ENCODE measurements at places on chromosomes 13 and 19. TPM values are rescaled to one million over a fixed set of nuclear protein-coding genes. Genes with fewer than 3 reads are reported as not detected.

DNA sequence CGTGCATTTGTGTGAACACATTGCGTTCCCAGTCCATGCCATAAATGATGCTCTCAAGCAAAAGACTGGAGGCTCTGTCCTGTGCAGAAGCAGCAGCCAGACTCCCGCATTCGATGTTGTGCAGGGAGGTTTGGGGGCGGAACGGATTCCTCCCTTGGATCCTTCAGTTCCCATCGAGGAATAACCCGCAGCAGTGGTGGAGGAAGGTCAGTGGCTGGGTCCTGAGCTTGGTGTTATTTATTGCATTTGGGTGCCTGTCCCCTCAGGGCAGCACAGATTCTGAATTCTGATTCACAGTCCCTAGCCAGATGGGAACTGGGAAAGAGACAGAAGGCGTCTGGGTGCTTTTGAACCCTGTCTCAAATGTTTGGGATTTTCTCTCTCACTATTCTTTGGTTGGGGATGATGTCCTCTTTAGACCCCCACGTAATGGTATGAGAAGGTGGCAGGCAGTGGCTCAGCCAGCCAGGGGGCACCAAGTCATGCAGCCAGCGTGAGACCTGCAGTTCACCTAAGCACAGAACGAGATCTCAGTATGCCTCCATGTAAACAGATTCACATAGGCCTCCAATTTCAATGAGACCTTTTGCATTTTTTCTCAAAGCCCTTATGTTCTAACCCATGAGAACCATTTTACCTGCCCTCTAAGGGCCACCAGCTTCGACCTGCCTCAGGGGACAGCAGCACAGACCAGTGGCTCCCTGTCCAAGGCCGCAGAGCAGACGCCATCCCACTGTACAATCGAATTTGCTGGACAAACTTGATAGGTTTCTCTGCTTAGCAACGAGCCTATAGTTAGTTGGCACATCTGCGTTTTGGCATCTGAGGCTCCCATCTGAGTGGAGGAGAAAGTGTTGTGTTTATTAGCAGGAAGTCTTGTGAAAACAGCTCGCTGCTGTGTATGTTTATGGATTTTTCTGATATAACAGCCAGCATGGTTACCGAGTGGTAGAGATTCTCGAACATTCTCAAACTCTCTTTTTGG is 17.8 kb downstream of the KCTD15 start:
- DNase-seq = no peak

DNA sequence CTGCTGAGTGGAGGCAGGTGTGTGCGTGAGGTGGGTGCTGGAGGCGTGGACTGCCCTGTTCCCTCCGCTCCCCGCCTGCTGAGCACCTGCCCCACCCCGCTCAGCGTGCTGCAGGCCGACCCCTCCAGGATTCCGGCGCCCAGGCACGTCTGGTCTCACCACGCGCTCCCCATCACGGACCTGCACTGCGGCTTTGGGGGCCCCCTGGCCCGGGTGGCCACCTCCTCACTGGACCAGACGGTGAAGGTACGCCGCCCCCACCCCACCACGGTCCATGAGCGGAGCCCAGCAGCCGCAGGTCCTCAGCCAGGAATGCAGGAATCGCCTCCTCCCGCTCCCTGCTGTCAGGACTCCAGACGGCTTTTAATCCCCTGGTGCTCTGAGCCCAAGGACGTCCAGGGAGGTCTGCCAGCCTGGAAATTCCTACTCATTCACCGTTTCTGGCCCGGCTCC is 6.0 kb downstream of the WDR18 start:
- no peak for DNase-seq

The SHISA7 gene
- total RNA-seq = not detected

The PPM1N gene
- 2.2 TPM for total RNA-seq

The PSPN gene
- 4.5 TPM for total RNA-seq

DNA sequence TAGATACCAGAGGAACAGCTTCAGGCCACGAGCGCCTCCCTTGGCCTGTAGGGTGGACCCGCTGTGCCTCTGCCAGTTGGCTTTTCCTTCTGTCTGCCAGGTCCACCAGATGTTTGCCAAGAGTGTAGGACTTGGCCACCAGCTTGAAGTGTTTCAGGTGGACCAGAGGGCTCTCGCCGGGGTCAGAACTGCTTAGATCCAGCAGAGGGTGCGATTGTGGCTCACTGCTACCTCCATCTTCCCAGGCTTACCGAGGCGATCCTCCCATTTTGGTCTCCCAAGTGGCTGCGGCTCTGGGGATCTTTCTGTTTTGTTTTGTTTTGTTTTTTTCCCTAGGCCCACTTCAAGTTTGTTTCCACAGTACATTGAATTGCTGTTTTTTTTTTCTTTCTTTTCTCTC is 23.0 kb upstream of the ZNF730 start:
- no peak for DNase-seq

GRCh38 chr13:38862443-38862842 is 128.2 kb downstream of the STOML3 start:
- DNase-seq = no peak

DNA sequence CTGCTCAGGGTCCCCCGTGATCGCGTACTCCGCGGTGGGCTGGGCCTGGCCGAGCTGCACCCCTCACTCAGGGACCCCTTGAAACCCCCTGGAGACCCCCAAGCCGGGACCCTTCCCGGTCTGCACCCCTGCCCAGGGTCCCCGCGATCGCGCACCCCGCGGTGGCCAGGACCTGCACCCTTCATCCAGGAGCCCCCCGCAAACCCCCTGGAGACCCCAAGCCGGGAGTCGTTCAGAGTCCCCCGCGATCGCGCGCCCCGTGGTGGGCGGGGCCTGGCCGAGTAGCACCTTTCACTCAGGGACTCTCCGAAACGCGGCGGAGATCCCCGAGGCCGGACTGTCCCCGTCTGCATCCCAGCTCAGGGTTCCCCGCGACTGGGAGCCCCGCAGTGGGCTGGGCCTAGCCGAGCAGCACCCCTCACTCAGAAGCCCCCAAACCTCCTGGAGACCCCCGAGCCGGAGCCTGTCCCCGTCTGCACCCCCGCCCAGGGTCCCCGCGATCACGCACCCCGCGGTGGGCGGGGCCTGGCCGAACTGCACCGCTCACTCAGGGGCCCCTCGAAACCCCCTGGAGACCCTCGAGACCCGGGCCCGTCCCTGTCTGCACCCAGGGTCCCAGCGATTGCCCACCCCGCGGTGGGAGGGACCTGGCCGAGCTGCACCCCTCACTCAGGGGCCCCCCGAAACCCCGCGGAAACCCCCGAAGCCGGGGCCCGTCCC is 748 bp downstream of the LMNB2 start:
- no peak for DNase-seq

DNA sequence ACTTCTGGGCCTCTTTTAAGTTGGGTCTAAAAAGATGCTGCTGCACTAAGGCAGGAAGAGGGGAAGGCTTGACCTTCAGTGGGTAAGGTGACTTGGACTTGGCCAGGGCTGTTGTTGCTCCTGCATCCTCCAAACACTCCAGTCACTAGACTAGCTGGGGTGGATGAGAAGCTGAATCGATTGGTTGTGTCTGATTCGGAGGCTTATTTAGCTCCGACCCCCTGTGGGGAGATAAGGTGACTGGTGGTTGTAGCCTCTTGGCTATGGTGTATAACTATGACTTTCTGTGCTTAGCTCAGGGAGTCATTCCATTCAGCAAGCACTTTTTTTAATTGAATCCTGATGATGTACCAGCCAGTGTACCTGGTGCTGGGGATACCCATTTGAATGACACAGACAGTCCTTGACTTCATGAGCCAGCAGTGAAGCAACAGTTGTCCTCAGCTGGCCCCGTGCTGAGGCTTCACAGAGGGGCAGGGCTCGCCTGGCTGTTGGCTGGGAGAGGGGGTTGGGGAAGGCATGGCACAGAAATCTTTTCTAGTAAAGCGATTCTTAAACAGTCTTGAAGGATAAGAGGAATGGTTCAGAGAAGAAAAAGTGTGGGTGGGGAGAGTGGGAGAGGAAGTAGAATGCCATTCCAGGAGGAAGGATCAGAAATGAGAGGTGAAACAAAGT is 9.9 kb downstream of the PCDH8 start:
- no peak for DNase-seq

The KIR2DL4 gene
- total RNA-seq = not detected

GRCh38 chr13:29050719-29051118 is 230.6 kb downstream of the MTUS2 start:
- no peak for DNase-seq

DNA sequence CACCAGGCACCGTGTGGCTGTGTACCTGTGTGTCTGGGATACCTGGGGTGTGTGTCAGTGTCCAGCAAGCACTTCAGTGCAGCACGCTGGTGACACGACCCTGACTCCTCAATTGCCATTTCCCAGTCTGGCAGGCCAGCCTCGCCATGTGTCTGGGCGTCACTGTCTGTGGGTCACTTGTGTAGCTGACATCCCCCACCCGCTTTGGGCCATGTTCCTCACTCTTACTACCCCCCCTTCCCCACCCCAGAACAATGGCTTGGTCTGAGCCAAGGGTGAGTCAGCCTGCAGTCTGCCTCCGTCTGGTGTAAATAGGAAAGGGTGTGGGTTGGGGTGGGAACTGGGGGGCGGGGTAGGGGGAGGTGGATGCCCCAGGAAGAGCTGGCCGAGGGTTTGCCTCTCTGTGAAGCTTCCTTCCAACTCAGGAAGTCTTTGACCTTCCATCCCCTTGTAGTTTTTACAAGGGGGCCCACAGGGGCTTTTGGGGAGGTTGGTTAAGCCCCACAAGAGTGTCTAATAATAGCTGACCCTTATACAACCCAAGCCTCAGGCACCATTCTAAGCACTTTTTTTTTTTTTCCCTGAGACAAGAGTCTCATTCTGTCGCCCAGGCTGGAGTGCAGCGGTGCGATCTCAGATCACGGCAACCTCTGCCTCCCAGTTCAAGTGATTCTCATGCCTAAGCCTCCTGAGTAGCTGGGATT is 17.6 kb downstream of the NOVA2 start:
- DNase-seq = peak; percentile 30

The IGFL3 gene
- total RNA-seq = not detected

DNA sequence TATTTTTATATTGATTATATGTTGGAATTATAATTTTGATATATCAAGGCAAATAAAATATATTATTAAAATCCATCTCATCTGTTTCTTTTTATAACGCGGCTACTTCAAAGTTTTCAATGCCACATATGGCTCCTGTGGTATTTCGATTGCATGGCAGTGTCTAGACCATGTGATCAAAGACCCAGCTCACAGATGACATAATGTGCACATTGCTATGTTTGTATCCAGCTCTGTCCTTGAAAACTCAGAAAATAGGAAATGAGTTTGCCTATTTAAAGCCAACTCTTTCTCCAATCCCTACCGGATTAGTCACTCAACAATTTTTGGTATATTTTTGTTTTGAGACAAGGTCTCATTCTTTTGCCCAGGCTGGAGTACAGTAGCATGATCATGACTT is 26.2 kb downstream of the TMTC4 start:
- no peak for DNase-seq

GRCh38 chr19:28794301-28794700 is 418.6 kb downstream of the UQCRFS1 start:
- DNase-seq = no peak

GRCh38 chr13:47215736-47216135 is 318.9 kb upstream of the HTR2A start:
- no peak for DNase-seq

GRCh38 chr13:37453246-37453645 is 145.3 kb downstream of the POSTN start:
- DNase-seq = no peak

GRCh38 chr19:3986260-3987041 is 1.2 kb upstream of the EEF2 start:
- DNase-seq = peak; percentile 55

The KIR3DL2 gene
- not detected for total RNA-seq

DNA sequence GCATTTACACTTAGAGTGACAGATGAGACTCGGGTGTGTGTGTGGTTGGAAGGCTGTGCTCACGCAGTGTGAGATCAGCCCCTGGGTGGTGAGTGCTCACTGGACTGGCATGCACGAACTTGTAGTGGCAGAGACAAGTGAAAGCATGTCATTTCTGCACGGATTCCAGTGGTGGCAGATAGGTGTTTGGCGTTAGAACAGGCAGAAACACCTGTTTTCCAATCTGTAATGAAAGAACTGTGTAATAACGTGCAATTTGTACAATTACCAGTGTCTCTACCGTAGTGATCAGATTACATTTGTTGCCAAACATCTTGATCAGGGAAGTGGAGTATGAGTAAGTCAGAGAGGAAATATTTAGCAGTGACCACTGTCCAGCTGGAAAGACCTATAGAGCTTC is 8.2 kb downstream of the LAMP1 start:
- no peak for DNase-seq

DNA sequence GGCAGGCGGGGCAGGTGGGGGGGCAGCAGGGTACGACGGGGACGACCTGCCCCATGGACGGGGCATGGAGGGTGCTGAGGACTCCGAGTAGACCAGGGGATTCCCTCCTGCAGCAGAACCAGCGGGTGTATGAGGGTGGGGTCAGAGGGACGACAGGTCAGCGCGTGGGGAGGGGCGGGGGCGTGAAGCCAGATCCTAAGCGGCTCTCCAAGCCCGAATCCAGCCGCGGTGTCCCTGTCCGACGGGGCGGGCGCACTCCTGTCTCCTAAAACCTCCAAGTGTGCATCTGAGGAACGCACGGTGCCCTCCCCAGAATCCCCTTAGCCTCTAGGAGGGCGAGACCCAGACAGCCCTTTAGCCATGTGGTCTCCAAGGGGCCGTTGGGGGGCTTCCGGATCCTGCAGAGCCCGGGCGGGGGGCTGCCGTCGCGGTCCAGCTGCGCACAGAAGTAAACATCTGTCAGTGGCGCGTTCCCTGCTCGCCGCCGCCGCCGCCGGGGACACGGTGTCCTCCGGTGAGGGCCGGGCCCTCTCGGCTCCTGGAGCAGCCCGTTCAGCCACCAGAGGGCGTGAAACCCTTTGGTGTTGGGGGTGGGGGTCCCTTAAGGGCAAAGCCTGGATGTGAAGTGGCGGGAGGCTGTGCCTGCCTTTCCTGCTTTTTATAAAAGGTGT is 730 bp downstream of the NRTN start:
- DNase-seq = peak; percentile 67

The PLVAP gene
- total RNA-seq = 166 TPM

- DNase-seq = no peak
These were observed 973.9 kb upstream of the PRR20A start for GRCh38 chr13:56166864-56167263.

The GAPDHS gene
- not detected for total RNA-seq

The SGTA gene
- 54.0 TPM for total RNA-seq

GRCh38 chr13:35916146-35916545 is 215.0 kb downstream of the DCLK1 start:
- no peak for DNase-seq

DNA sequence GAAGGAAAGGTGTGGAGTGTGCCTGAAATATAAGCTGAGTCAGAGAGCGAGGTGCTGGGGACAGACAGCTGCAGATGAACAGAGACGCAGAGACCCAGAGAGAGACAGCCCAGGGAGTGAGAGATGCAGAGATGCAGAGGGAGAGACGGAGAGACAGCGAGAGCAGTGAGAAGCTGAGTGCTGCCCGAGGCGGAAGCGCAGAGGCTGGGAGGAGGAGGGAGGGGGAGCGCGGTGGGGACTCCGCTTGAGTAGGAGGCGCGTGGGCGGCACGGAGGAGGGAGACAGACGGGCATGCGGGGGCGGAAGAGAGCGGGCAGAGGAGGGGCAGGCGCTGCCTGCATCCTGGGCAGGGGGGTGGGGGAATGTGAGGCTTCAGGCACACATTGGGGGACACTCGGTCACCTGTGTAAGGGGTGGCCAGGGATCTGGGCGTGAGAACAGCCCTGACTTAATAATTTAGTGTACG is 25.7 kb downstream of the SLC8A2 start:
- DNase-seq = no peak

The DAND5 gene
- total RNA-seq = 0.26 TPM

All from mucosa of gallbladder (tissue), 1 donor.